ENCODE measurements at places on chromosomes 11 and 22.

- no peak for DNase-seq
Measured at GRCh38 chr22:26734339-26735018, 77.1 kb downstream of the MIAT start.

DNA sequence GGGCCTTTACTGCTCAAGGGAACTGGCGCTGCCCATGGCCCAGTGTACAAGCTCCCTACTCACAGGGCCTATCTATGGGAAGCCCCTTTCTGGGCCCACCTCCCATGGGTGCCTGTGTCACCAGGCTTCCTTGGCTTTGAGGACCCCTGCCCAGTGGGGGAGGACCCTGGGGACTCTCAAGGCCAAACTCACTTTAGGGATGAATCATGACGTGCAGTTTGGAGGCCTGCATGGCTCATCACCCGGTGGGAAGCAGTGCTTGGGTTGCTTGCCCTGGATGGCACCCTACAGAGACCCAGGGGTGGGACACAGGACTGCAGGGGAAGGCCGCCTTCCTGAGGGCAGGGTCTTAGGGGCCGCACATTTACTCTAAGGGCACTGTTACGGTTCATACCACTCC is 16.5 kb downstream of the KCTD21 start:
- DNase-seq = no peak

DNA sequence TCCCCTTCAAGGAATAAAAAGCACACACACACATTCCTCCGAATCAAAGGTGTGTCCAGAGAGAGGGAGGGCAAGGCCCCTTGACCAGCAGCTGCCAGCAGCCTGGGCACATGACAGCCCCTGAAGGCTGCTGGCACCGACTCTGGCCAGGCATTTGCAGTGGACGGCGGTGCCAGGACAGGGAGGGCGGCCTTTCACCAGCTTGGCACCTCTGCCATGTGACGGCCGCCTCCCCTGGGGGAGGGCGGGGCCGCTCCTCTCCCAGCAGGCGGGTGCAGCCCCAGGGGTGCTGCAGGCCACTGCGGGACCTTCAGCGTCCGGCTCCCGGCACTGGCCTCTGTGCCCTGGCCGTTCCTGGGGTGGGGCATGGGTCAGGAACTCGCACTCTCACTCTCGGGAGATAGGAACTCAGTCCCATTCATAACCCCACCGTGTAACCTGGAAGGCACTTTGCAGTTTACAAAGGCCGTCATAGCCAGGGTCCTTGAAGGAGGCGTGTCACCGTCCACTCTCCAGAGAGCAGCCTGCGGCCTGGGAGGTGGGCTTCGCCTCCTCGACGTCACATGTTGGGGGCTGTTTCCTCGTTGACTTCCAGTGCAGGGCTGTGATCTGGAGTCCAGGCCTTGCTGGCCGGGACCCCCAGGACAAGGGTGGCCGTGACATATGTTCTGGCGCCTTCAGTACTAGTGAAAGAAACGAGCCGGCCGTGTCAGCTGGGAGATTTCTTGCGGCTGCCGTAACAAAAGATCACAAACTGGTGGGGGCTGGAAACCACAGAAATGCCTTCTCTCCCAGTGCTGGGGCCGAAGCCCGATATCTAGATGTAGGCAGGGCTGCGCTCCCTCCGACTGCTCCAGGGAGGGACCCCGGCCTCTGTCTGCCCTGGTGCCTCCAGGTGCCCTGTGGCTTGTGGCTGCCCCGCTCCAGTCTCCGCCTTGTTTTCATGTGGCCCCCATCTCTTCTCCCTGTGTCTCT is 39.9 kb upstream of the SMIM38 start:
- DNase-seq = no peak

GRCh38 chr11:78351193-78351592 is 66.4 kb downstream of the GAB2 start:
- no peak for DNase-seq

DNA sequence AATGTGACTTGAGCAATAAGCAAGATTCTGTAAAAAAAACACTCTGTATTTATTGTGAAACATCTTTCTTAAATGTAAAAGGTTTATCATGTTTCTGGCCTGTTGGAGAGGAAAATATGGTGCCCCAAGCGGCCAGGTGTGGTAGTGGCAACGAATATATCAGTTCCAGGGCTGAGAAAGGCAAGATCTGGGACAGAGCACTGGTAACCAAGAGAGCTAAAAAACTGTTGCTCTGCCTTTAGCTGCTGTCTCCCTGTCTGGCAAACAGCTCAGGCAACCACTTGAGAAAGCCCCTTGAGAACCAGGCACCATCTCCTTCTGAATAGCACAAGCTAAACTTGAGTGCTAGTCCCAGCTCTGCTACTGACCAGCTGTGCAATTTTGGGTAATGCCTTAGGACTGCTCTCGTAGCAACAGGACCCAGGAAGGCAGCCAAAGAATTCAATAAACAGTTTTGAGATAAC is 129.9 kb downstream of the KCNC1 start:
- peak; percentile 10 for DNase-seq

DNA sequence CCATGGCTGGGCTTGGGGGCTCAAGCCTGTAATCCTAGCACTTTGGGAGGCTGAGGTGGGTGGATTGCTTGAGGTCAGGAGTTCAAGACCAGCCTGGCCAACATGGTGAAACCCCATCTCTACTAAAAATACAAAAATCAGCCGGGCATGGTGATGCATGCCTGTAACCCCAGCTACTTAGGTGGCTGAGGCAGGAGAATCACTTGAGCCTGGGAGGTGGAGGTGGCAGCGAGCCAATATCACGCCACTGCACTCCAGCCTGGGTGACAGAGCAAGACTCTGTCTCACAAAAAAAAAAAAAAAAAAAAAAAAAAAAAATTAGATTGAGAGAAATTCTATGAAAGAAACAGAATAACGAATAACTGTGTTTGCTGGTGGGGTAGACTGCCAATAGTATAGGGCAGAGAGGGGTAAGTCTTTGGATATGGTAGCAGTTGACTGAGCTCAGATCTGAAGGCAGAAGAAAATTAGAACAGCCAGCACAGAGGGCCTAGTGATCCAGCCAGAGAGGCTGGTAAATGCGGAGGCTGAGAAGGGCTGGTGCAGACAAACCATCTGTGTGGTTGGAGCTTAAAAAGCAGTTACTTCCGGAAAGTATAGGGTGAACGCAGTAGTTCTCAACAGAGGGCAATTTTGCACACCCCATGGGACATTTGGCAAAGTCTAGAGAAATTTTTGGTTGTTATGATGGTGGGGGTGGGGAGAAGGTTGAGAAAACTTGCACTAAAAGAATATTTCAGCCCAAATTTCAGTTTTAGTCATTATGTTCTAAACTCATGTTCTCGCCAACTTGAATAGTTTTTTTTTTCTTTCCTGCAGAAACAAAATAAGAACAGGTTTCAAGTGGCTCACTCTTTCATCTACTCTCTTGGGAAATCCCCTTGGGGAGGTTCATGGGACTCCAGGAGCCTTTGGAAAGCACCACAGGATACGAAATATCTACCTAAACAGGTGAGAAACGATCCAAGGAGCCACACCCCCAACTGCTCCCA is 1.6 kb upstream of the HORMAD2 start:
- DNase-seq = peak; percentile 31

DNA sequence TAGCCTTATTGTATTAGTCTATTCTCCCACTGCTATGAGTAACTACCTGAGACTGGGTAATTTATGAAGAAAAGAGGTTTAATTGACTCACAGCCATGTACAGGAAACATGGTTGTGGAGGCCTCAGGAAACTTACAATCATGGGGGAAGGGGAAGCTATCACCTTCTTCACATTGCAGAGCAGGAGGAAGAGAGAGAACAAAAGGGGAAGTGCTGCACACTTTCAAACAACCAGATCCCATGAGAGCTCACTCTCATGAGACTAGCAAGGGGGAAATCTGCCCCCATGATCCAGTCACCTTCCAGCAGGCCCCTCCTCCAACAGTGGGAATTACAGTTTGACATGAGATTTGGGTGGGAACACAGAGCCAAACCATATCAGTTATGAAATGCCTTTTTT is 179.4 kb downstream of the ARHGAP42 start:
- DNase-seq = no peak

DNA sequence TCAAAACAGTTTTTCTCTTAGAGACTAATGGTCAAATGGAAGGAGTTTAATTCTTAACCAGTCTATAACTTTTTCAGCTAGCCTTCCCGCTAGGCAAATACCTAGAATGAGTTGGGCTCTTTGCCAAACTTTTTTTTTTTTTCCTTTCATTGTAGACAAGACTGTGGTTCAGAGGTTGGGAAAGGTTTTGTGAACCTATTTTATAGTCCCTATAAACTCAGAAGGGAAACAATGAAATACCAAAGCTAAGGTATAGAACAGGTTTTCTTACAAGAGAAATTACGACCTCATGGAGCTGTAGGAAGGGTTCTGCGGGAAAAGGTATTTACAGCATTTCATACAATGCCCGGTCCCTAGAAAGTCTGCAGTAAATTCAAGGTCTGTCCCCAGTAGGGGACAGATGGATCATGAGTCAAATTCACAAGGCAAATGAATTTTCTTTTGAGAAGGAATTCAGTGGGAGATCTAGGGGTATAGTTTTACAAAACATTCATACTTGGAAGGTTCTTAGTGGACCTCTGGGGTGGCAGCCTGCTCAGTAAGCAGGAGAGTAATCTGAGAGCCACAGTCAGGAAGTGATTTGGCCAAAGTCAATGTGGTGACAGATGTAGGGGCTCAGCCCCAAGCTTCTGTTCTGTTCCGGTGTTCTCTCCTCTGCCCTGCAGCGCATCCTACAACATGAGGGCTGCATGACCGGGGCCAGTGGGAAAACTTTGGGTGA is 146.8 kb downstream of the DBX1 start:
- DNase-seq = no peak

- DNase-seq = no peak
Measured at GRCh38 chr22:31768422-31769059, 14.7 kb downstream of the DEPDC5 start.

- DNase-seq = no peak
Measured at GRCh38 chr22:43823911-43824665, 12.0 kb upstream of the EFCAB6 start.

DNA sequence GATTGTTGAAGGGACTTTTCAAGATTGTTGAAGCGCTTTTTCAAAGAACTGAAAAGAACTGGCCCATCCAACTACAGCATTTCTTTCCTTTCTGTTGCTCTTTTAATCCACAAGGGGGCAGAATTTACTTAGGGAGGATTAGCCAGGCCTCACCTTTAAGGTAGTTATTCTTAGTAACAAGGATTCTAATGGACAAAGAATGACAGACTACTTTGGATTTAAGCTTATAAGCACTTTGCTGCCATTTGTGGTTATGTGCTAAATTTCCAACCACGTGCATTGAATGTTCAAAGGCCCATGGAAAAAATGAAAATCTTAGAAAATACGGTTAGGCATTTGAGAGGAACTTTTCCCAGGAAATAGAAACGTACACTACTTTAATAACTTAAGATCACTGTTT is 49.5 kb upstream of the HSPA8 start:
- DNase-seq = peak; percentile 66

GRCh38 chr22:42114721-42115120 is 15.9 kb downstream of the CYP2D6 start:
- no peak for DNase-seq

GRCh38 chr11:46827995-46828394 is 18.1 kb downstream of the CKAP5 start:
- DNase-seq = no peak

- DNase-seq = no peak
Measured at GRCh38 chr22:19806213-19807160, 45.9 kb downstream of the TBX1 start.

- no peak for DNase-seq
Measured at GRCh38 chr22:26534874-26535602, 22.8 kb upstream of the TFIP11 start.

GRCh38 chr11:35139722-35140282 is 831 bp downstream of the CD44 start:
- no peak for DNase-seq

DNA sequence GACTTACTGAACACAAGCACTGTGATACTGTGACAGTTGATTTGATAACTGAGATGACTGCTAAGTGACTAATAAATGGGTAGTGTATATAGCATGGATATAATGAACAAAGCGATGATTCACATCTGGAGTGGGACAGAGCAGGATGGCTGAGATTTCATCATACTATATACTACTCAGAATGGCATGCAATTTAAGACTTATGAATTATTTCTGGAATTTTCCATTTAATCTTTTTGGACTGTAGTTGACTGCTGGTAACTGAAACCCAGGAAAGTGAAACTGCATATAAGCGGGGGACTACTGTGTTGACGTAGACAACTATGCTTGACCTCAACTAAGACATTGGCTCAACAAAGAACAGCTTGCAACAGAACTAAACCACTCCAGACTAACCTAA is 20.0 kb upstream of the NUCB2 start:
- no peak for DNase-seq

Data from CD4-positive, alpha-beta T cell treated with Interleukin-4 for 4 hours (primary cell).